ENCODE measurements at places on chromosomes 13 and 19.
A peak's percentile ranks its signal among the peaks of the same experiment; 100 is the strongest.

GRCh38 chr13:40472427-40473220 lies 193.8 kb downstream of the FOXO1 start:
- DNase-seq: no peak

DNA sequence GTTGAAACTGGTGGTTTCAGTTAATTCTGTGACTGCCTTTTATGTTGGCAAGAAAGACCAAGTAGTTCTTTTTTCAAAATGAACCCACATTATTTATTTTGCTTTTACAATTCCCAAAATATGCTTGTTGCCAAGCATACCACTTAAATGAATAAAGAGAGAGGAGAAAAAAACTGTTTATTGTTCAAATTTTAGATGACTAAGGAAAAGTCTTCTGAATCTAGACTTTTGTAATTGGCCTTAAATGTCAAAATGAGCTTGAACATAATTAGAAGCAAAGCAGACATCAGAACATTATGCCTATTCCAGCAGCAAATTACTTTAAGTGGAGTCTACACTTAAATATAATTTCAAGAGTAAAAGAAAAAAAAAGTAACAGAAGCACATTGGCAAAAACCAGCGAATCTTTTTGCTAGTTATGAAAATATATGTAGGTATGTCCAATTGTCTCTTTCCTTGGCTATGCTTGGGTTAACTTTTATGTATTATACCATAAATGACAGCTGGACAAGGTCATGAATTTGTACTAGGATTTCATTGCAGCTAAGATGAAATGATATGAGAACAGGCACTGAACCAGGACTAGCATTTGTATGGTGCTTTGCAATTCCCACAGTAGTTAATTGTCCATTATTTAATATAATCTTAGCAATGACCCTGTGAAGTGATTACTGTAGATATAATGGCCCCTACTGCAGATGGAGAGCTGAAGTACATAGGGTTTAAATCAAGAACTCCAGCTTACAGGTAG lies 211.9 kb downstream of the NALCN start:
- peak; percentile 62 for DNase-seq

DNA sequence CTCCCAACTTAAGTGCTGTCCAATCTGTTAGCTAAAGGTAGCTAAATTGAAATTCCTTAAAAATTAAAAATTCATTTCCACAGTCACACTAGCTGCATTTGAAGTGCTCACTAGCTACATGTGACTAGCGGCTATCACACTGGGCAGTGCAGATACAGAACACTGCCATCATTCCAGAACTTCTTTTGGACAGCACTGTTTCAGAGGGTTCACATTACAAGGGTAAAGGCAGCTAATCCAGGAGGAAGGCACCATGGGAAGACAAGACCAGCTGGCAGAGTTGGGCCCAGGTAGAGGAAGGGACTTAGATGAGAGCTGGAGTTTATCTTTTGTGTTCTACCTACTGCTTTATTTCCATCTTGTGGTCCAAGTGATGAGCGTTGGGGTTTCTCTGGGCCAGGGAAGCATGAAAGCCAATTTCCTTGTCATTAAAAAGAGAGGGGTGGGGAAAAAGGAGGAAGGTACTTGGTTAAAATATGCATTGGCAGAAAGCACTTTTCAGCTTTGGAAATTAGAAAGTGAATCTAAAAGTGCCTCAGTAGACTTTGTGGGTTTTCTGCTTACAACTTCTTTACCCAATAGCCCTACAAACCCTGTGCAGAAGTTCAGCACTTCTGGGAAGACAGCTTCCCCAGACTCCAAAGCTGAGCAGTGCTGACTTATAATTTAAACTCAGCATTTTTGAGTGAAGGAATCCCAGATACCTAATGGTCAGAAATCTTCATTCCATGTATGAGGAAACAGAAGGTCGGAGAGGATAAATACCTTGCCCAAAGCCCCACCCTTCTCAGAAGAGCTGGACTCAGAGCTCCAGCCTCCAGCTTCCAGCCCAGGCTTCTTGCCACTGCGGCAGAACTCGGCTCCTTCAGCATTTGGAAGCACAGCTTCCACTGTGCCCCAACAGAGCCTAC lies 49.5 kb downstream of the ATP7B start:
- DNase-seq: no peak

DNA sequence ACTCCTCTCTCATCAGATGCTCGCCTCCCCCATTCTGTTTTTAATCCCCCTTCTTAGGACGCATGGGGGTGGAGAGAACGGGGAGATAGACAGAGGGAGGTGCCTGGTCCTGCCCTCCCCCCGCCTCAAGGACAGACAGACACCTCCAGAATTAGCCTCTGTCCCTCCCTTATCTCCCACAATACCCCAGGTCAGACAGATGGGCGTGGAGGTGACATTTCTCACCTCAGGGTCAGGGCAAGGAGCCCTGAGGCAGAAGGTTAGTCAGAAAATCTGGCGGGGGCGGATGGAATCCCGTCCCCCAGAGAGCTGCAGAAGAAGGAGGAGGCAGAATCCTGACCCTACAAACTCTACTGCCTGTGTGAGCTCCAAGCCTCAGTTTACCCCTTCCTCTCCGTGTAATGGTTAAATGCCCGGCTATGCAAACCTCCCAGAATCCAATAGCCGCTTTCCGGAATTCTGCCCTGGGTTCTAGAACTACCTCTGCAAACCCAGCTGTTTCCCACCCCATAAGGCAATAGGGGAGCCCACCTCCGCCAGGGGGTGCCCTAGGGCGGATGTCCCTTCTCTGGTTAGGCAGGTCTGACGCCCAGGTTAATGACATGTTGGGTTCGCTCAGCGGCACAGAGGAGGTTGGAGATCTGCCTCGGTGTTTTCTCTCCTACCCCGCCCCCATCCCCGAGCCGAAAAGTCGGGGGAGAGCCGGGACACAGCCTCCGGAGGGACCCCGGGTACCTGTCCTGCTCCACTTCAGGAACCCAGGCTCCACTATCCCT lies 900 bp downstream of the PPP1R13L start:
- no peak for DNase-seq

- DNase-seq: no peak
Observed at GRCh38 chr19:40688987-40689338, 1.5 kb downstream of the NUMBL start.

DNA sequence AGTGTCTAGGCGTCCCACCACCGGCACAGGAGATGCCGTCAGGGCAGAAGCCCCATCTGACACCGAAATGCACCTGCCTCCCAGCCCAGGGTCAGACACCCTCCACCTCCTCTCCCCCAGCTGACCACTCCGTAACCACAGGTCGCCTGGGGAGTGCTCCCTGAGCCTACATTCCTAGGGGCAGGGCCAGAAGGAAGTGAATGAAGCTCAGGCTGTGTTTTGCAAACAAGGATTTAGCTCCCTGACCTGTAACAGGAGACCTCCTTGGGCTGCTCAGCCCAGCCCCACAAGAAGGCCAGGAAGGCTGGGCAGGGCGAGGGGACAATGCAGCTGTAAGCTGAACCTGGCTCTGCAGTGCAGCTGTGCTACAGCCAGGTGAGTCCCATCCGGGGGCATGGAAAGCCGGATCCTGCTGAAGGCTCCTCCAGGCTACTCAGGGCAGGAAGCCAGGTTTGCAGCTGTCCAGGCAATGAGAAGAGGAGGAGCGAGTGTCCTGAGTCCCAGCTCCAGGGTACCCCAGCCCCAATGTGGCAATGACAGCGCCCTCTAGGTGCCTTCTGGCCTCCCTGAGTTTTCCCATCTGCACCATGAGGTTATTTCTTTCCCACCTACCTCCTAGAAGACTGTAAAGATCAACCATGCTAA lies 42.1 kb downstream of the RHPN2 start:
- DNase-seq: no peak

- DNase-seq: no peak
Observed at GRCh38 chr13:113470073-113470472, 16.8 kb upstream of the ADPRHL1 start.

DNA sequence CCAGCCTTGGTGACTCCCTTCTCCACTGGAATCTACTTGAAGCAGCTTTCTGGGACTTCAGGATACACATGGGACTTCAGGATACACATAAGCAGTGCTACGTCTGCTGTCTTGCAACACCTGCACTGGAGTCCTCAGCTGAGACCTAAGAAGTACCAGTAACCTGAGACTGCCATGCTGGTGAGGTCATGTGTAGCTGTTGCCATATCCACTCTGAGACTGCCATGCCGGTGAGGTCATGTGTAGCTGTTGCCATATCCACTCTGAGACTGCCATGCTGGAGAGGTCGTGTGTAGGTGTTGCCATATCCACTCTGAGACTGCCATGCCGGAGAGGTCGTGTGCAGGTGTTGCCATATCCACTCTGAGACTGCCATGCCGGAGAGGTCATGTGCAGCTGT lies 937.9 kb downstream of the EFNB2 start:
- DNase-seq: no peak

DNA sequence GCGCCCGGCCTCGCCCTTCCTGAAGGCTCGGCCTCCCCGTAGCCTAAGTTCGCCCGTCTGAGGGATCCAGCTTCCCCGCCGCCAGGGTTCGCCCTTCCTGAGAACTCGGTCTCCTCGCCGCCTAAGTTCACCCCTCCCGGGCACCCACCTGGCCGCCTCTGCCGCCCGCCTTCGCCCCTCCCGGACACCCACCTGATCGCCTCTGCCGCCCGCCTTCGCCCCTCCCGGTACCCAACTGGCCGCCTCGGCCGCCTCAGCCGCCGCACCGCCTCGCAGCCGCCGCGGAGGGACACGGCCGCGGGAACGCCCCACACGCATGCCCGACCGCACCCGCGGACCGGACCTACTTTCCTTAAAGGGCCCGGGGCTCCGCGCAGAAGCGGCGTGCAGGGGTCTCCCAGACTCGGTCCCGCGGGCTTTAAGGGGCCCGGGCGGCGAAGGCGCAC lies at the start of gene MOB3A:
Gene MOB3A (minus strand): TSS at position 293 of the 446 bp plus-strand sequence. CDS start 17,766 bp downstream, outside the sequence.
- no peak for DNase-seq

DNA sequence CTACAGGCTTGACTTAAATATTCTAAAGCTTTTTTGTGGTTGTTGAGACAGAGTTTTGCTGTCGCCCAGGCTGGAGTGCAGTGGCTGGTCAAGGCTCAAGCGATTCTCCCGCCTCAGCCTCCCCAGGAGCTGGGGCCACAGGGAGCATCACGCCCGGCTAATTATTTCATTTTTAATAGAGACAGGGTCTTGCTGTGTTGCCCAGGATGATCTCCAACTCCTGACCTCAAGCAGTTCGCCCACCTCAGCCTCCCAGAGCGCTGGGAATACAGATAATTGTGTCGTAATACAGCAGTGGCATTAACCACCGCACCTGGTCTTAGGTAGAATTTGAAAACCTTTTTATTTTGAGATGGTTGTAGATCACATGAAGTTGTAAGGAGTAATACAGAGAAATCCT lies 1.5 kb upstream of the DCUN1D2 start:
- DNase-seq: no peak

Measured in NCI-H1436 treated with DMSO at 0.1 percent for 48 hours (cell line).